HTR-8/SVneo (cell line): ENCODE measurements at places on chromosomes 5 and 9.
A peak's percentile ranks its signal among the peaks of the same experiment; 100 is the strongest.

DNA sequence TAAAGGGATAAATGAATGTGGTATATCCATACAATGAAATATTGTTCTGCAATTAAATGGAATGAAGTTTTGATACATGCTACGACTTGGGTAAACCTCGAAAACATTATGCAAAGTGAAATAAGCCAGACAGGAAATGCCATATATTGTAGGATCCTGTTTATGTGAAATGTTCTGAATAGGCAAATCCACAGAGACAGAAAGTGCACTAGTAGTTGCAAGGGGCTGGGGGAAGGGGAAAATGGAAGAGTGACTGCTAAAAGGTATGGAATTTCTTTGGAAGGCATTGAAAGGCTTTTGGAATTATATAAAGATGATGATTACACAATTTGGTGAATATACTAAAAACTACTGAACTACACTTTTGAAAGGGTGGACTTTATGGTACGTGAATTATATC lies 97.0 kb downstream of the FOXD1 start:
- DNase-seq: no peak

DNA sequence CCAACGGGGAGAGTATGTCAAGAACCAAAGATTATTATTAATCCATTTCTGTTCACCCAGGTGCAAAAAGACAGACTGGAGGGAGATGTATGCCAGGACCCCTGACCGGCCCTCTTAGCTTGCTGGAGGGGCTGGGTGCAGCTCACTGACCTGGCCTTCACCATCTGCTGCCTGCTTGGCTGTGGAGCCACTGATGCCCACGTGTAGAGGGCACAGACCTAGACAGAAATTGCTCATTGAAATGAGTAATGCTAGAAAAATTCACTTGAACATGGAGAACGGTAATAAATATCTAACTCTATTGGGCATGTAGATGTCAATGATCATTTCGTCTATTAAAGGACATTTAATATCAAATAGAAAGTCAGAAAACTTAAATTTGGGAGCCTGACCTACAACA lies 58.8 kb upstream of the ERCC6L2 start:
- DNase-seq: no peak

DNA sequence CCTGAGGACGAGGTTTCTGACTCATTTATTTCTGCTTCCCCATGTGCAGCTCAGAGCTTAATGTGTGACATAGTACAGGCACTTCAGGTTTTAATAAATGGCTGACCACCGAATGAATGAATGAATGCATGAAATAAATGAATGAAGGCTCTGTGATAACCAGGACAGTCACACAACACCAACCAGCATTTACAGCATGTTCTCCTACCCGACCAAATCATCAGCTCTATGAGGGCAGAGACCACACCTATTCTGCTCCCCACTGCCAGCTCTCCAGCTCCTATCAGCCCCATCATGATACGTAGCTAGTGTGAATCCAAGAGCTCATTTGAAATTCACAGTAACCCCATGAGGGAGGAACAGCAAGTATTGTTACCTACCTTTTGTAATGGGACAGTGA lies 4.8 kb downstream of the TMOD1 start:
- DNase-seq: no peak

DNA sequence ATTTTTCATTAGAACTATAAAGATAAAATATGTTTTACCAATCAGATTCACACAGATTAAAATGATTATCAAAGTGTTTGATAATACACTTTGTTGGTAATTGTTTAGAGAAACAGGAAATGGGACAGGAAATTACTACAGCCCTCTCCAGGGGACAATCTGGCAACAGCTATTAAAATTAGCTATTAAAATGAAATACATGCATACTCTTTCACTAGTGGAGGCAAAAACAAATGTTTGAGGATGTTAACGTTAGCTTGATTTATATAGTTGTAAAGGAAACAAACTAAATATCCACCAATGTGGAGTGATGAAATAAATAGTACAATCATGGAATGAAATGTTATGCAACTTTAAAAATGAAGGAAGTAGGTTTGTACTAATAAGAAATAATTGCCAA lies 53.7 kb downstream of the TARS1 start:
- no peak for DNase-seq

DNA sequence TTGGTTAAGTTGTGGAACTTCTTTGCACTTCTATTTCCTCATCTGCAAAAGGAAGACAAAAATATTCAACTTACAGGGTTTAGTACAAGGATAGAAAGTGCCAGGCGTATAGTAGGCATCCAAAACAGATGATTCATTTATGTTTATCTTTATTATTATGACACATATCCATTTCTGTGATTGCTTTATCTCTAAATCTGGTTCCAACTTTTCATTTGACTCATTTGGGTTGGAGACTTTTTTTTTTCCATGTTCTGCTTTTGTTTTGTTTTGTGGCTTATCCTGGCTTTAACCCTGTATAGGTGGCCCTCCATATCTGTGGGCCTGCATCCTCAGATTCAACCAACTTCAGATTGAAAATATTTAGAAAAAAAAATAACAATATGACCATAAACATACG lies 186.7 kb upstream of the SLC24A2 start:
- no peak for DNase-seq

DNA sequence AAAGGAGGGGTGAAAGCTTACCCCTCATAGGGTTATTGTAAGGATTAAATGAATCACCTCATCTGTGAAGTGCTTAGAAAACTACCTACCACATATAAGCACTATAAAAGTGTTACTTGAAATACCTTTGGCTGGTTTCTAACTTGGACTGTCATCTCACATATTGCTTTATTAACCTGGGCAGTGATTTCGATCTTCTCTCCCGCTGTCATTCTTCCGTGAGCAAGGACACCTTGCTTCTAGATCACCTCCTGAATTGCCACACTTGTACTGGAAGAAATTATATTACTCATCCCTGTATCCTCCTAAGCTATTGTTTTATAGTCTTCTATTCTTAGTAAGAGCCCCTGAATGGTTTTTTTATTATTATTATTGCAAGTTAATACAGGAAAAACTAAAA lies 34.0 kb upstream of the GRAMD2B start:
- DNase-seq: no peak

GRCh38 chr5:150431048-150431447 lies 18.3 kb upstream of the CD74 start:
- no peak for DNase-seq

GRCh38 chr9:129406278-129407225 lies 214.3 kb downstream of the C9orf50 start:
- no peak for DNase-seq

DNA sequence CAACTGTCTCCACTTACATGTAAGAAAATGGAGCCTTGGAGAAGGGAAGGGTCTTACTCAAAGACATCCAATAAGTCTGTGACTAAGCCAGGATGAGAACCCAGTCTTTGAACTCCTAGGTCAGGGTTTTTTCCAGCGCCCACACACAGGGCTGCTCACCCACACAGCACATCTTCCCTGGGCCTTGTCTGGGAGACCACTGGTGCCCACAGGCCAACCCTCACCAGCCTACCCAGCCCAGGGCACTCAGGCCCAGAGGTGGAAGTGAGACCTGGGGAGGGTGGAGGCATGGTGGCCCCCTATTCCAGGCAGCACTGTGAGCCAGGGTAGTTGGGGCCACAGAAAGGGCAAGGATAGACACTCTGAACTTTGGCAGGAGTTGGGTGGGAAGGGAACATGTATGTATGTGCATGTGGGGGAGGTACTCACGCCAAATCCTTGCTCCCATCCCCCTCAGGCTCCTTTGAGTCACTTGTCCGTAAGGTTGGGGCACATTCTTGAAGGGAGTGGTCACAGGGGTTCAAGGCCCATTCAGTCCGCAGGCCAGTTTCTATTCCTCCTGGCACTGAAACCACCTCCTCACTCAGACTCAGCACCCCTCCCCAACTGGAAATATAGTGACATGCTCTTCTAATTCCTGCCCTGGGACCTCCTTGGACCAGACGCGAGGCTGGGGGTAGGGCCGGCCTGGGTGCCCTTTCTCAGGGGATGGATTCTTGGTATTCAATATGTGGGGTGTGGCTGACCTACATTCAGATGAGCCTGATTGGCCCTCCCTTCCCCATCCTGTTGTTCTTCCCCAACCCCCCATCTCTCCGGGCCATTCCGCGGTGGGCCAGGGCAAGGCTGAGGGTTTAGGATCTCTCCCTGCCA lies 2.9 kb upstream of the SLC4A9 start:
- DNase-seq: no peak

DNA sequence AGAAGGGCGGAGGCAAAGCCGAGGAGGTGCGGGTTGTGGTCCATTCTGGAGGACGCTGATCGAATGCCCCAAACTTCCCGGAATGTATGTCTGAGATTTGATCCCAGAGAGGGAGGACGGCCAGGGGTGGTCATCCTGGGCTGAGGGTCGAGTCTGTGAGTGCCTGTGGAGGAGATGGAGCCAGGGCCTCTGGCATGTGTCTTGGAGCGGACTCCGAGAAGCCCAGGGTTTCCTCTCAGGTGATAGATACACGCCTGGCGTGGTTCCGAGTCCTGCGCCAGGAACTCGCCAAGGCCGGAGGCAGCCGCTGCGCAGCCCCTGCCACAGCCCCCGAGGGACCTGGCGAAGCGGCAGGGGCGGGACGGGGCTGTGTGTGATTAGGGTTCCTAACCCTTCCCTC lies 363 bp downstream of the ZNF454 start:
- no peak for DNase-seq

- no peak for DNase-seq
These were observed 41.6 kb downstream of the FOCAD start for GRCh38 chr9:20725675-20726074.

DNA sequence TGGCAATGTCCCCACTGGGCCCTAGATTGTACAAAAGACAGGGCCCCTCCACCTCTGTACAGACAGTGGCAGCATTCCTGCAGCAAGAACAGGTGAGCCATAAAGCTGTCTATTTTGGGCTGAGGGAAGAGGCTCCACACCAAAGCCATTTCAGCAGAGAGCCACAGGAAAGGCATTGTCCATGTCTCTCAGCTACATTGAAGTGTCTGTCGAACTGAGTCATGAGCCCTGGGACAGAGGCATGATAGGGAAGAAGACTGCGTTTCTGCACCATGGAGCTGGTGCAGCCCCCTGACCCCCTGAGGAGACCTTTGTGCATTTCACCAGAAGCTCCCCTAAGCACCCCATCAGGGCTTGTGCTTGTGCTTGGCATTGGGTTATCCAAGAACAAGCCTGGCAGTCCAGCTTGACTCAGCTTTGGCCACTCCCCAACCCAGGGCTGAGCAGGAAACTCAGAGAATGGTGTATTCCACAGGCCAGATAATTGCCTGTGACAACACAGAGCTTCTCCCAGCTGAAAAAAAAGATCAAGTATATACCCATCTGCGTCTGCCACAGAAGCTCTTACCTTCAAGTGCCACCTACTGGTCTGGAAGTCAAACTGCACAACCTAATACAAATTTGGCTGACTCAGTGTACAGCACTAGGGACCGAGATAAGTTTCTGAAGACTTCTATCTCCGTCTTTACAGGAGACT lies 5.9 kb upstream of the FRMD3 start:
- no peak for DNase-seq

GRCh38 chr5:2634399-2635176 lies 116.9 kb downstream of the IRX2 start:
- DNase-seq: no peak

GRCh38 chr9:116935149-116935897 lies 248.2 kb downstream of the TRIM32 start:
- no peak for DNase-seq

DNA sequence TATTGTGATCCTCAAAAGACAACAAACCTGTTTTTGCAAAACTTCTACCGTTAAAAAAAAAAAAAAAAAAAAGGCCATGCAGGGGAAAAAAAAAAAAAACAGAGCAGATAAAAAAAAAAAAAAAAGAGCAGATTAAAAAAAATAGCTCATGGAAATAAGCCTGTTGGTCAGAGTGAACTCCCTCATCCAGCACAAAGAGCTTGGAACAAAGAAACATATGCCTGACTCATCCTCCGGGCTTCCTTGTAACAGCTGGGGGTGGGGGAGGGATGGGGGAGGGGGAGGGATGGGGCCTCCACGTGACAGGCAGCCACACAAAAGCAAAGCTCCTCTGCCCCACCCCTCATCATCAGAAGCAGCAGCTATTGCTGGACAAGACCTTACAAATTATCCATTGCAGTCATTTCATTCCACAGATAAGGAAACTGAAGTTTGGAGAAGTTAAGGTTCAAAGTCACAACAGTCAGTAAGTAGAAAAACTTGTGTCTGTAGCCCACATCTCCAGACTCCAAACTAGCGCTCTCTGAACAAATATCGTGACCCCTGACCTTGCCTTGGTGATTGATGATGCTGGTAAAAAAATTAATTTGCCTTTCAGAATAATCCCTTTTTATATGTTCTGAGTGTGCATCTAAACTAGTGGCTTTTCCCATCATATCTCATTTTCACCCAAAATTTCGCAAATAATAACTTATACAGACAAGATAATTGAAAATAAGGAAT lies 38.9 kb downstream of the SLC35D2 start:
- DNase-seq: peak; percentile 84

- no peak for DNase-seq
These were observed 10.9 kb downstream of the RAPGEF1 start for GRCh38 chr9:131728961-131729360.

GRCh38 chr5:55869847-55870246 lies 18.7 kb downstream of the IL31RA start:
- DNase-seq: no peak

GRCh38 chr5:58940446-58940845 lies 357.6 kb downstream of the RAB3C start:
- no peak for DNase-seq

DNA sequence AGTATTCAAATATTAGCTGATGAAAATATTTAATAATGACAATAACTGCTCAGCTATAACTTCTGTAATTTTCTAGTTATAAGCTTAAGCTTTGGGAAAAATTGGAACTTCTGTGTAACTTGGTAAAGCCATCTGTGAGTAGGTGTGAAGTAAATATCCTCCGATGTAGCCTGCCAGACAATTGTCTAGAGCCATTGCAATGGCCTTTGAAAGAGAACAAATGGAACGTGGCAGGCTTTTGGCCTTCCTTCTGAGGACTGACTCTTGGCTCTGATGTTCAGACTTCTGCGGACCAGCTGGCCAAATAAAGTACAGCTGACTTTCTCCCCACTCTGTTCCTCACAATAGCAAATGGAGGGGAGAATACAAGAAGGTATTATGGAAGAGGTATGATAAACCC lies 203.4 kb upstream of the NMUR2 start:
- DNase-seq: no peak
